AG10803 (cell line): ENCODE measurements at places on chromosomes 7 and 10.

- DNase-seq = no peak
These were observed 1.1 kb upstream of the GIMAP1 start for GRCh38 chr7:150715293-150715692.

DNA sequence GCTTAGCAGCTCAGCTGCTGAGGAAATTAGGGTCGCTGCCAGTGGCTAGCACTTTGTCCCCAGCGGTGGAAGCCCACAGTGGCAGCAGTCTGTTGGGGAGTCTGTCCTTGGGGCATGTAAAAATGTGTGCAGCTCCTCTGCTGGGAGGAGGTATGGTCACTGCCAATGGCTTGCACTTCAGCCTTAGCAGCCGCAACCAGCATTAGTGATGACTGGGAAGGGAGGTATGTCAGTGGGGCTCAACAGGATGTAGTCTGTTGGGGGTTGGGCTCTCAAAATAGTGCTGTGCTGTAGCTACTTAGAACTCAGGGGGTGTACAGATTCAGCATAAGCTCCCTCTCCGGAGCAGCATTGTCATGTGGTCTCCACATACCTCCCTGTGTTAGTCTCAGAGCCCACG is 189.9 kb downstream of the ZEB1 start:
- DNase-seq = peak; percentile 27

- no peak for DNase-seq
These were observed 239.9 kb downstream of the CAMK1D start for GRCh38 chr10:12589291-12589690.

- peak; percentile 37 for DNase-seq
These were observed 22.5 kb downstream of the CFAP43 start for GRCh38 chr10:104209575-104210198.

GRCh38 chr7:35498416-35498815 is 196.5 kb downstream of the HERPUD2 start:
- no peak for DNase-seq

GRCh38 chr7:129771201-129771927 is 159.8 kb downstream of the NRF1 start:
- no peak for DNase-seq

- no peak for DNase-seq
These were observed 421.1 kb upstream of the SORCS1 start for GRCh38 chr10:107585630-107586029.

DNA sequence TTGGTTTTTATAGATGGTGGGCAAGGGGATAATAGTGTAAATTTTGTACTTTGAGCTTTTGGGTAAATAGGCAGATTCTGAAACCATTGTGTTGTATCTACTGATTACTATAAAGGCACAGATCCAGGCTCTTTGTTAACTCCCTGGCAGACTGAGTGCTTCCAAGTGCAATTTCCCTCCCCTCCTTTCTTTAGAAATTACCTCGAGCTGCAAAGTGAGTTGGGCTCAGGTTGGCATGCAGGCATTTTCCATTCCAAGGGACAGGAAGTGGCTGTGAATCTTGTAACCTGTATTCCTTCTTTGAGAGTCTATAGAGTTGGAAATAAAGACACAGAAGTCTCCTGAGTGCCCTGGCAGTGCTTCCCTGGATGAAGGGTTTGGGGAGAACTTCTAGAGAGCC is 494.2 kb upstream of the GALNT17 start:
- DNase-seq = no peak

DNA sequence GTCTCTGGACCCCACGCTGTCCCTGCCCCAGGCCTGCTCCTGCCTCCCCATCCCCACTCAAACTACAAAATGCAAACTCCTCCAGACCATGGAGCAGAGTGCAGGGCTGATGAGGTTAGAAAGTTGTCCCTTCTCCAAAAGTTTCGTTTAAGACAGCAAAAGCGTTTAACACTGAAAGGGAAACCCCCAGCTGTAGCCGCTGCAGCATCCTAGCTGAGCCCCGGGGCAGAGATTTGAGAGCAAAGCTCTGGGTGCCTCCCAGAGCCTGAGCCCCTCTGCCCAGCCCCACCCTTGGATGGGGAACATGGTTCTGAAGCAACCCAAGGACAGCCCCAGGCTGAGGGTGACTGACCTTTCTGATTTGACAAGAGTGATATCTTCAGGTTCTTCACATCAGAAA is 52.8 kb upstream of the ENO4 start:
- no peak for DNase-seq

- DNase-seq = no peak
These were observed 222.0 kb upstream of the IMMP2L start for GRCh38 chr7:111784296-111784695.

DNA sequence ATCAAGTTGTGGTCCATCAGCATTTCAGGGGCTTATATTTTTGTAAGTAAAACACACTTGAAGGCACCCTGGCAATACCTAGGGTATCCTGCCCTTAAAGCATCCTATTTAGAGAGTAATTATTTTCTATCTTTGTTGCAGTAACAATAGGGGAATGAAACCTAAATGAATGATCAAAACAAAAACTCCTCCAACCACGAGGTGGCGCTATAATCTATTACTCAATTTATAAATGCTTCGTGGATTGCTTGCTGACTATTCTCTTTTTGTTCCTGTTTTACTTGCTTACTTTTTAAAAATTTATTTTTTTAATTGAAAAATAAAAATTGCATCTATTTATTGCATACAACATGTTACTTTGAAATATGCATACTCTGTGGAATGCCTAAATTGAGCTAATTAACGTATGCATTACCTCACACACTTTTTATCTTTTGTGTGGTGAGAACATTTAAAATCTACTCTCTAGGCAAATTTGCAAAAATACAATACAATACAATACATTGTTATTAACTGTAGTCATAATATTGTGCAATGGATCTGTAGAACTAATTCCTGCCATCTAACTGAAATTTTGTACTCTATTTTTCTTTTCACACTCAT is 147.7 kb upstream of the BMPER start:
- peak; percentile 57 for DNase-seq

DNA sequence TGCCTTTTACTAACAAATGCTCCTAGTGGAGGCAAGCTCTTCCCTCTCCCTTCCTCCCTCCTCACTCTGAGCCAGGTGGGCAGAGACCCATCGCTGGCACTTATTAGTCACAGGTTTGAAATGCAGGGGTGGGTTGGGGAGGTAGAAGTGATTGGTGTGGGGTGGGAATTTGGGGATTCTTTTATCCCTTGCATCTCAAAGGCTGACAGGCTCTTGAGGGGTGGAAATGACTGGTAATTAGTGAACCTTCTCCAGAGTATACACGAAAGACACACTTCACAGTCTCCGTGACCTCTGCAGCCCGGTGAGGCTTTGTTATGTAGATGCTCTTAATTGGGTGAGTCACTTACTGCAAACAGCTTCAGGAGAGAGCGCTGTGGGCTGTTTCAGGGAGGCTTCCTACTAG is 13.9 kb upstream of the LRMDA start:
- no peak for DNase-seq

DNA sequence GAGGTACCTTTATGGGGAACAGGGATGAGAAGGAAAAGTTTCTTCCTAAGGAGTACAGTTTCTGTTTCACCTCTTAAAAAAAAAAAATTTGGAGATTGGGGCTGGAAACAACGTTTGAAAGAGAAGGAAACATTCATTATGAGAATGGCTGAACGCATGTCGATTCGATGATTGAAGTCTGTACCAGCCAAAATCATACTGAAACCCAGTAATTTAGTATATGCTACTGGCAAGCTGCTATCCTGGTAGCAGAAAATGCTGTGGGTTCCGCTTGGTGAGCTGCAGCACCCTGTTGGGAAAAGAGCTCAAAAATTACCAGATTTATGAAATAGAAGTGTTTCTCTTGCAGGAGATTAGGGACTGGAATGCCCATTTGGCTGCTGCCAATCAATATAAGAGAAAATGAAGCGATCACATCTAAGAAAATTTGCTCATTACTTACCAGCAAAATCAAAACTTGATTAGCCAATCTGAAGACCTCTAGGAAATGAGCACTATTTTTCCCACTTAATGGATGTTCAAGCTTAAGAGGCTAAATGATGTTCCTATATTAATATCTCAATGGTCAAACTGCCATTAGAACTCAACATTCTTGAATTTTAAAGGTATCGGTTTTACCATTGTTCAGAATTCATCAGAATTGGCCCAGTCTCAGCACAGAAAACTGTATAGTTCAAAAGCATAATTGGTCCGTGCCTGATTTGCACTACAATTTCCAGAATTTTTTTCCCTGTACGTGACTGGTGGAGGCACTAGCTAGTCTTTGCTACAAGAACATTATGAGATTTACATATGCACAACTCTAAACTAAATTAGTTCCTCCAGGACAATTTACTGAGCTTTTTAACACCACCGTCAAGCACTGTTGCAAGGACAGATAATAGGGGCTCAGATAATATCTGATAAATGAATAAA is 1.2 kb upstream of the ITGB1 start:
- no peak for DNase-seq

DNA sequence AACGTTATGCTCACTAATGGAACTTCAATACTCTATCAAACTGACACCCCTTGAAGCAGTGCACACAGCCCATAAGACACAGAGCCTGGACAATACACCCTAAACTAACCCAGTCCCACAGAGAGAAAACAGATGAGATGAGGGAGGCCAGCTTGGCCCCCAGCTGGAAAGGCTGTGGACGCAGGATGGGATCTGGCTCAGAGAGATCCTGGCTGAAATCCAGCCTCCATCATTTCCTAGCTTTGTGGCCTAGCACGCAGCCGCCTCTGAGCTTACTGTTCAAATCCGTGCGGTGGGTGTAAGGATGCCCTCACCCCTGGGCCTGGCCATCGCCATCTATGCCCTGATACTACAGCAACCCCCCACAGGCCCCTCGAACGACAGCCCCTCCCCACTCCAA is 32.7 kb downstream of the SNX8 start:
- peak; percentile 62 for DNase-seq

DNA sequence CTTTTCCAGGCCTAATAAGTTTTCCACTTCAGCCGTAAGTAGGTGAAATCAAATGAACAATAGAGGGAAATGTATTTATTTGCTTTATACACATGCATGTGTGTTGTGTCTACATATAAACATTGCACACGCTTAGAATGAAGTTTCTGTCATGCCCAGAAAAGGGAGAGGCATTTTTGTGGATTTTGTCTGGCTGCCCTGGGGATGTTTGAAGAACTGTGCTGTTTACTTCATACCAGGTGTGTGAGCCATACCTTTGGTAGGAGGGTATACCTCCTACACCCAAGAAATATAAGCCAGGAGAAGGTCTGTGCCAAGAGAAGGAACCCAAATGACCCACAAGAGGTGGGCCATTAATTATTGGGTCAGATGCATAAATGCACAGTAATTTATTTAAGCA is 12.8 kb downstream of the GATAD1 start:
- DNase-seq = no peak

GRCh38 chr10:61047788-61048560 is 104.0 kb upstream of the RHOBTB1 start:
- no peak for DNase-seq

DNA sequence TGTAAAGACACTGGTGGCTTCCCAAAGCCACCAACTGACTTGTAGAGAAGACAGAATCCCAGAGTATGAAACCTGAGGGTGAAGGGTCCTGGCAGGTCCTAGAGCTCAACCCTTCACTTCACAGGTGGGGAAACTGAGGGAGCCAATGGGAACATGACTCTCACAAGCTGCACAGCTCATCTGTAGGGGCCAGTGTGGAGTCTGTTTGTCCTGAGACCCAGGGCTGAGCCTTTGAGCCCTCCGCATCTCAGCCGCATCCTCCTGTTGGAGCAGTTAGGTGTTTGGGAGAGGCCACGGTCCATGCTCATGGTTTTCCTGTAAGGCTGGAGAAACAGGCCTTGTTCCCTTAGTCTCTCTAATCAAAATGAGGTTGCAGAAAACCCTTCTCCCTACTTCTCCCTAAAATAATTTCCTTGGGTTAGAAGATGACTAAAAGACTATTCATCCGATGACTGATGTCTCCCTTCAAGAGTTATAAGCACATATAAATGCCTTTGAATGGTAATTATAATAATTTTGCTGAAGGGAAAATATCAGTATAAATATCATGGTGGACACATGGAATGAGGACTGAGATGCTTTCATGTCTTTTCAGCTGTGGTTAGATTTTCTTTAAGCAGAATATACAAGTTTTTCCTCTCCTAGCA is 10.3 kb downstream of the HTRA1 start:
- peak; percentile 34 for DNase-seq

- no peak for DNase-seq
These were observed 7.3 kb downstream of the SCART1 start for GRCh38 chr10:133461027-133461426.

GRCh38 chr7:91780521-91780920 is 100.0 kb downstream of the MTERF1 start:
- no peak for DNase-seq

DNA sequence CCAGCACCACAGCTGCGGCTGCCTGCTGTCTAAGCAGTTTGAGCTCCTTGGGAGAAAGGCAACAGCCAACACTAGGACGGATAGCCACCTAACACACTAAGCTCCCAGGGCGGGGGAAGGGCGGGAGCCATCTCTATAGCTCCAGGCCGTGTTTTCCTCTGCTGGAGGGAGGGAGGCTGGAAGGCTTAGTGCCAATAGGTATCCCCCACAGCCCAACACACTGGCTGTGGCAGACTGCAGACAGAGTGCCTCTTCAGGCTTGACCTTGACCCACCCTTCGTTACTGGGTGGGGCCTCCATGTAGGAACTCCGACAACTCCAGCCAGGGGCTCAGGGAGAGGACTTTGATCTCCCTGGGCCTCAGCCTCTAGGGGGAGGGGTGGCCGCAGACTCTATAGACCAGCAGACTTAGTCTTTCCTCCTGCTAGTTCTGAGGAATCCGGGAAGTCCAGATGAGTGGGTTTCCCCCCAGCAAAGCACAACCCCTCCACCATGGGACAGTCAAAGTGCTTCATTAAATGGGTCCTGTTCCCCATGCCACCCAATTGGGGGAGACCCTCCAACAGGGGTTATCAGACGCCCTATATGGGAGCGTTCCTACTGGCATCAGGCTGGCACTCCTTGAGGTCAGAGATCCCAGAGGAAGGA is 314.4 kb upstream of the MKI67 start:
- no peak for DNase-seq

DNA sequence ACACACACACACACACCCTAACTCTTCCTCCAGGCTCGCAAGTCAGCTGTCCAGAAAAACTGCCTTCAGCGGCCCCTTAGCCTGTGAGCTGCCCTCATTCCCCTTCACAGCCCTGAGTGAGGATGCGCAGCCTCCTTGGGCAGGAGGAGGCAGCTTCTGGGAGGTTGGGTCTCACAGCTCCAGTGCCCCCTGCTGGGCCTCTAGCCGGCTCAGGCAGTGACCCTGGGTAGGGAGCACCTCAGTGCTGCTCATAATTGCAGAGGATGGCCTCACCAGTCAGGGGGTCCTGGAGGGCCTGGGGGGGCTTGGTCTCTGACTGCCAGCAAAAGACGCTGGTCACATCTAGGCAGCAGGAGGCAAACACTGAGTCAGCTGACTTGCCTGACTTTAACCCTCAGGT is 43.7 kb downstream of the ZNF273 start:
- DNase-seq = no peak

DNA sequence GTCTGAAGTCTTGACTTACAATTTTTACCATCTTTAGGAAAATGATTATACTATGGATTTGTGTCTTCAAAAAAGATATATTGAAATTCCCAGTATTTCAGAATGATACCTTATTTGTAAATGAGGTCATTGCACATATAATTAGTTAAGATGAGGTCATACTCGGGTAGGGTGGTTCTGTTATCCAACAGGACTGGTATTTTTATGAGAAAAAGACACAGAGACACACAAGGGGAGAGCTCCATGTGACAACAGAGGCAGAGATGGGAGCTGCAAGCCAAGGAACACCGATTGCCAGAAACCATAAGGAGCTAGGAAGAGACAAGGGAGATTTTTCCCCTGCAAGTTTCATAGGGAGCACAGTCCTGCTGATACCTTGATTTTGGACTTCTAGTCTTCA is 356.9 kb downstream of the ARL4A start:
- no peak for DNase-seq

GRCh38 chr7:2967253-2967652 is 76.4 kb downstream of the CARD11 start:
- no peak for DNase-seq
